ENCODE measurements at places on chromosomes 13 and 19. TPM values are rescaled to one million over a fixed set of nuclear protein-coding genes. Genes with fewer than 3 reads are reported as not detected.

DNA sequence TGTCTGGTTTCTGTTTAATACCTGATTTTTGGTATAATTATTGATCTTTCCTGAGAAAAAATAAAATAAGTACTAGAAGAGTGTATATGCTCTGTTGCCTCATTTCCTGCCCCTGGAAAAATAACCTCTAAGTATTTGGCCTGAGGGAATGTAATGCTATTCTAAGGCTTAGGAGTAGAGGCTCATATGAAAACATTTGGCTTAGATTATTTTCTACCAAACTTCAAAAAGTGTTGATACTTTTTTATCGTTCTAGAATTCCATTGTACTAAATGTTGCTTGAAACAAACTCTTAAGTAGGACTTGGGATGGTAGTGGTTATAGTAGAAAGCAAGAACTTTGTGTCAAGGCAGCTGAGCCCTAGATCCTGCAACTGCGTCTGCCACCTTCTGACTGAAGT is 57.8 kb downstream of the COG3 start:
- no peak for DNase-seq

DNA sequence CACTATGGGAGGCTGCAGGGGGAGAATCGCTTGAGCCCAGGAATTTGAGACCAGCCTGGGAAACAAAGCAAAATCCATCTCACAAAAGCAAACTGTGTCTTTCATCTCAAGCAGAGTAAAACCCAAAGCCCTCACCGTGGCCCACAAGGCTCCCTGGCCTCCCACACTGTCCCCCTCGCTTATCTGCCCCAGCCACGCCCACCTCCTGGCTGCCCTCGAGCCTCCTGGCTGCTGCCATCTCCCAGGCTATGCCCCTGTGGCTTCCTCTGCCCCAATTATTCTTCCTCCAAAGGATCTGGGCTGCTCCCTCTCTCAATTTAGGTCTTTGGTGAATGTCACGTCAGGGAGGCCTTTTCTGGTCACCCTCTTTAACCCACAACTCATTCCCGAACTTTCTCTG is 3.6 kb downstream of the RABAC1 start:
- DNase-seq = no peak

DNA sequence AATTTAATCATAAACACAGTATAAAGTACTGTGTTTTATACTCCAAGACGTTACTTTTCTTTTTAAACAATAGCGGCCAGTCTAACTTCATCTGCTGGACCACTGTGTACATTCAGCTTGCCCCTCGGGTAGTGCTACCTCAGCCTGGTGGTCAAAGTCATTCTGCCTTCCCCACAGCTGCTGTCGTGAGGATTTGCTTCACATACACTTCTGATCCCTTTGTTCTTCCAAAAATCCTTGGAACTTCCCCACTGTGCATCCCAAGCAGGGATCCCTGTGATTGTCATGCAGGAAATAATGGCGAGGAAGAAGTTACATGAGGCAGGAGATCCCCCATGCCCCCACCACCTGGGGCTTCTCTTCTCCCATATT is 234.9 kb upstream of the STARD13 start:
- DNase-seq = no peak

DNA sequence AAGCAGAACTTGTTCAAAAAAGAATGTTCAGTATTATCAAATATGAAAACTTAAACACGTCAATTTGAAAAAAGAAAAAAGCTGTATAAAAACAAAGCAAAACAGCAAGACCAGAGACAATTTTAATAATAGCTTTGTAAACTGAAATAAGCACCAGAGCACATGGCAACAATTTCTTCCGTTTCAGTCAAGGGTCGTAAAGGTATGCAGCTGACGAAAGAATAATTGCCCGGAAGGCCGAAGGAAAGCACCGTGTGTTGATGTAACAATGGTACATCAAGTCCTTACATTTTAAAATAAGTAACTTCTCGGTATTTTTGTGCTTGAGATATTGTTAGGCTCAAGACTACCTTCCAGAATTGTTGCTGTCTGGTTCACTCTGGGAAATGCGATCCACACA is 1.7 kb downstream of the PROSER1 start:
- peak; percentile 21 for DNase-seq

- DNase-seq = no peak
Measured at GRCh38 chr19:4443188-4443587, 14.4 kb downstream of the UBXN6 start.

DNA sequence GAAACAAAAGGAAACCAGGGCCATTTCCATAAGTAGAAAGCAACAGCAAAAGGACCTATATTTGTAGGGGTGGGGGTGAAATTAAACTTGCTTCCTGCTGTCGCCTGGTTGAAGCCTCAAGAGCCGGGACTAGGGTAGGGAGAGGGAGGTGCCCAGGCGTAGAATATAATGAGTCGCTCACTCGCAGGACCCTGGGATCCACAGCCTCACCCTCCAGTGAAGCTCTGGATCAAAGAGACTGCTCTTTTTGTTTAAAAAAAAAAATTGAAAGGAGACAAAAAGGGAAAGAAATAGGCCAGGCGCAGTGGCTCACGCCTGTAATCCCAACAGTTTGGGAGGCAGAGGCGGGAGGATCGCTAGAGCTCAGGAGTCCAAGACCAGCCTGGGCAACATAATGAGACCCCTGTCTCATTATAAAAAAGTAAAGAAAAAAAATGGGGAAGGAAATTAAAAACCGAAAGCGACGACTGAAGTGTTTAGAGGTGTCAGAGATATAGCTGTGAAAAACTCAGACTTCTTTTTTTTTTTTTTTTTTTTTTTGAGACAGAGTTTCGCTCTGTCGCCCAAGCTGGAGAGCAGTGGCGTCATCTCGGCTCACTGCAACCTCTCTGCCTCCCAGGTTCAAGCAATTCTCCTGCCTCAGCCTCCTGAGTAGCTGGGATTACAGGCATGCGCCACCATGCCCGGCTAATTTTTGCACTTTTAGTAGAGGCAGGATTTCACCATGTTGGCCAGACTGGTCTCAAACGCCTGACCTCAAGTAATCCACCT is 10.9 kb upstream of the ADGRE5 start:
- no peak for DNase-seq

GRCh38 chr13:98556142-98556816 is 20.6 kb downstream of the STK24 start:
- DNase-seq = no peak

- peak; percentile 13 for DNase-seq
Measured at GRCh38 chr19:10289836-10290356, at the start of gene ICAM5. ICAM5 (plus strand) TSS chr19:10289952; CDS start chr19:10290044, 92 bp downstream.

The ANGPTL8 gene
- total RNA-seq = not detected

The CEACAM8 gene
- not detected for total RNA-seq

The MCF2L gene
- total RNA-seq = 62.1 TPM

Measured in transverse colon (tissue), 4 donors.